ELR (cell line): ENCODE measurements at places on chromosomes 7 and 10.

- DNase-seq, result no peak
Measured at GRCh38 chr7:69776611-69777010, 178.3 kb downstream of the AUTS2 start.

GRCh38 chr7:72317341-72317740 is 94.8 kb downstream of the CALN1 start:
- no peak for DNase-seq

DNA sequence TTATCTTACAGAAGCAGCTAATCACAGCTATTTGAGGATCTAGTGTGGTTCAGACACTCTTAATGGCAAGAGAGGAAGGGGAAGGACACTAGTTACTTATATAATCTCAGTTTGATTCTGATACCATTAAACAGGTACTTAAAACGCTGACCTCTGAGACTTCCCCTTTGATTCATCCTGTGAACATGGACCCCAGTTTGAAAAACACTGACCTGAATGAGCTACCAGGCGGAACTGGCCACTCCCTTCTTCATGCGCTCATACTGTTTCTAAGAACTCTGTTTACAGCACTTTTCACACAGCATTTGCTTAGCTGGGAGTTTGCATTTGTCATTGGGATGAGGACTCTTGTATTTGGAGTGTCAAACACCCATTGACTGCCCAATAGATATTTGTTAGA is 45.7 kb downstream of the BEND7 start:
- no peak for DNase-seq

- DNase-seq, result no peak
Measured at GRCh38 chr7:80181411-80181810, 46.8 kb downstream of the GNAI1 start.

GRCh38 chr7:4209126-4209525 is 473.0 kb upstream of the FOXK1 start:
- DNase-seq, result no peak

GRCh38 chr10:55374060-55374459 is 573.0 kb upstream of the PCDH15 start:
- DNase-seq, result no peak

DNA sequence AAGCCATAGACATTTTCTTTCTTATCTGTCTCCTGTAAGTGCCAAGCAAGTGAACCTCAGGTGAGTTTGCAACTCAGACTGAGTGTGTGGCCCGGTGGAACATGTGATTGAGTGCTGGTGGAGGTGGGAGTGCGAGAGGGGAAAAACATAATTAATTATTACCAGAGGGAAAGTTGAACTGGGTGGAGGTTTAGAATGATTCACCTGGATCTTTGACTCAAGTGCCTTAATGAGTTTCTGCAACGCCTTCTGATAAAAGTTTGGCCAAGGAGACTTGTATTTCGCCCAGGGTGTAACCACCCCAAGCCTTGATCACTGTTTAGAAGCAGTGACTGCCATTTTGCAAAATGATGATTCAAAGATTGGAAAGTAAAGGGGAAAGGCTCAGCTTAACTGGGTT is 513.9 kb downstream of the GATA3 start:
- DNase-seq, result no peak

- peak; percentile 25 for DNase-seq
Measured at GRCh38 chr7:128361411-128362379, at the start of gene PRRT4. TSS of gene PRRT4 (minus strand) at chr7:128361690.

DNA sequence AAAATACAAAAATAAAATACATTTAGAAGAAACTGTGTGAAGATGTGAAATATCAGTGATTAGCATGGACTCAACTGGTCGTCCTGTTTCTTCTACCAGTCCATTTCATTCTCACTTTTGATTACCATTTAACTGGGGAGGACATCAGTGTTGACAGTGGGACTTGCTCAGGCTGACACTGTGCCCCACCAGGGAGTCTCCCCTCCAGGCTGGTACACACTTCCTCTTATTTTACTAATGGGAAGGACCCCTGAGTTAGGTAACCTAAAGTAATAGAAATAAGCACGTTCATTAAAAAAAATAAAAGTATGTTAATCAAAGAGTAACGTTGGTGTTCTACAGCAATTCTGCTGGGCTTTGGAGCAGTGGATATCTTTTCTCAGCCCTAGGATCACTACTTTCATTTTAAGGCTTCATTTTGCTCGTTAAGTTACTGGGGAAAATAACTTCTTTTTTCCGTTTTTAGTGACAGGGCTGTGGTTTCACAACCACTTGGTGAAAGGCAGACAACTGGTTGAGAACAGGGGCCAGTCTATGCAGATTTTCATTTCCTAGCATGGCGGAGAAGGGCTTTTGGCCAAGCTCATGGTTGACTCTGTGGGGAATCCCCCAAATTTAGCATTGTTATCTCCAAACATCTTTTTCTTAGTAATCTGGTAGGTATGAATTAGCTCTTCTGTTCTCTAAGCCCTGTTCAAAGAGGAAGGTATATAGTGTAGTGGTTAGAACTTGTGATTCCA is 2.1 kb downstream of the SNX10 start:
- DNase-seq, result no peak

DNA sequence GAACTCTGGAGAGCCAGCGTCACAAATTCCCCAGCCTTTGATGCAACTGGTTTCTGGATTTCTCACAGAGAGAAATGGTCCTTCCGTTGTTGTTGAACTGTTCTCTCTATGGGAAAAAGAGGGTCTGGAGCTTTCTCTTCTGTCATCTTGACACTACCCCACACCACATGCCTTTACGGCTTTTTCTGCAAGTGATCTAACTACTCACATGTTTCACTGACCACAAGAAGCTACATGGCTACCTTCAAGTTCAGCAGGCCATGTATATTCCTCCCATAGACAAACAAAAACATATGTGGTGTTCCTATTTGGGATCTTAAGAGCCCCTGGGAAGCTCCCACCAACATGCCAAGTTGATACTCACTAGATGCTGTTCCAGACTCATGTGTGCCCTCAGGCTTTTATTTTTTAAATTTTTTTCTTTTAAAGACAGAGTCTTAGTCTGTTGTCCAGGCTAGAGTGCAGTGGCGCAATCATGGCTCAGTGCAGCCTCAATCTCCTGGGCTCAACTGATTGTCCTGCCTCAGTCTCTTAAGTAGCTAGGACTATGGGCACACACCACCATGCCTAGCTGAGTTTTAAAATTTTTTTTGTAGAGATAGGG is 72.0 kb downstream of the RNF216 start:
- no peak for DNase-seq

DNA sequence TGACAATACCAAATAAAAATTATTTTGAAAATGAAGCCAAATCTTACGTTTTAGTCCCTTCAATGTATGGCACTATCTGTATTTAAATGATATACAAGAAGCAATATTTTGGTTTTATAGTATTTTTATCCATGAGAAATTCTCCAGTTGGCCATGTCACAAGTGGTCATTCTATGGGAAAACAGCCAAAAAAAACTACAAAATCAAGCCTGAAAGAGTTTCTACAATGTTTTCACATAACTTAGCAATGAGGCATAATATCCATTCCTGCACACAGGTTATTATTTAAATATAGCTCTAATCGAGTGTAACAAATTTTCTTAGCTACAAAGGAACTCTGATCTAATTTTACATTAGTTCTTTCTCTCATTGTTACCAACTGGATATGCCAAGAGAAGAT is 5.4 kb downstream of the RAB11FIP2 start:
- DNase-seq, result peak; percentile 63

DNA sequence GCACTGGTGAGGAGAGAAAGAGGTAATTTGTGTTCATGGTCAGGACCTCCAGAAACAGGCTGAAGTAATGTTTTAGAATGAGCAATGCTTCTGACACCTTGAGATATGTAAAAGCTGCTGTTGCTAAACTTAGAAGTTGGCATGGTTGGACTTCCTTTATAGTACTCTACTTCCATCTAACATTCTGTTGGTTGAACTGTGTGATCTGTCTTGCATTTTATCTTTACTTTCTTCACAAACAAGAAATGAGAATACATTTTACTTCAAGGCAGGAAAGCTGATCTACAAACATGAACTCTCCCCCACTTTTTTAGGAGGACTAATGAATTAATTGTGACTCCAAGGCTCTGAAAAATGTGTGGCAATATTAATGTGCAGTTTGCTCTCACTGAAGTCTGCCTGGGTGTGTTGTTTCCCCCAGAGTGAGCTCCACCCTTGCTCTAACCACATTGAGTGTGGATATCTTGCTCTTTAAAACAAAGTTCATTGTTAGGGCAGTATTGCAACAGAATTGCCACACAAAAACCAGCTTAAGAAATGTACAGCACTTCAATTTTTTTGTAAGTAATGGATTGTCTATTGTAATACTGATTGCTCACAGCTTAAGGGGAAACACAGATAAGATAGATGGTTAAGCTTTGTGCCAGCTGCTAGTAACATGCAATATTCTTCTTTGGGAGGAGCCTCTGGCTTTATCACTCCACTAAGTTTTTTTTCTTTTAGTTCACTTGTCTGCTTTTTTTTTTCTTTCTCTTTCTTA is 69.0 kb downstream of the ADD3 start:
- peak; percentile 58 for DNase-seq

DNA sequence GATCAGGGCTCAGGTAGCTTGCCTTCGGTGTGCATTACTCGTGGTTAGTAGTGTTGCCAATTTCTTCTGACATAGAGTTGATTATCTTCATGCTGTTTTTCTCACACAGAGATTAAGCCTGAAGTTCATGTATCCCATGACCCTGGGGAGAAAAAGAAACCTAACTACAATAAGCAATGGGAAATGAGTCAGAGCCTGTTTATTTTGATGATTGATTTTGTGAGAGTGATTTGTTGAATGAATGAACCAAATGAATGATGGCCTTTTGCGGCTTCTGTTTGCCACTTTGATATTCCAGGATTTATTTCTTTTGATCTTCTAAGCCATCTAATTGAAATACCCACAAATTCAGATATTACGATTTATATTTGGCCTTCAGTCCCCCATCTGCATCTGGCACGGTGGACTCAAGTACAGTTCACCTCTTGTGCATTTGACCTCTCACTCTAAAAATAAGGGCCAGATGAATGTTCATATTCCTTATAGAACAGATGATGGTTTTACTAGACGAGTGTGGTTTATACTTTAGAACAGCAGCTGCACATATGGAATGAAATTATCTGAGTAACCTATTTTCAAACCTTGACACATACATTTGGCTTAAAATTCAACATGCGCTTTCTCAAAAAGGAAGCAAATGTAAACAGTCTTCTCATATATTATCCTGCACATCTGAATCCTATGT is 110.7 kb downstream of the PLCE1 start:
- peak; percentile 71 for DNase-seq

DNA sequence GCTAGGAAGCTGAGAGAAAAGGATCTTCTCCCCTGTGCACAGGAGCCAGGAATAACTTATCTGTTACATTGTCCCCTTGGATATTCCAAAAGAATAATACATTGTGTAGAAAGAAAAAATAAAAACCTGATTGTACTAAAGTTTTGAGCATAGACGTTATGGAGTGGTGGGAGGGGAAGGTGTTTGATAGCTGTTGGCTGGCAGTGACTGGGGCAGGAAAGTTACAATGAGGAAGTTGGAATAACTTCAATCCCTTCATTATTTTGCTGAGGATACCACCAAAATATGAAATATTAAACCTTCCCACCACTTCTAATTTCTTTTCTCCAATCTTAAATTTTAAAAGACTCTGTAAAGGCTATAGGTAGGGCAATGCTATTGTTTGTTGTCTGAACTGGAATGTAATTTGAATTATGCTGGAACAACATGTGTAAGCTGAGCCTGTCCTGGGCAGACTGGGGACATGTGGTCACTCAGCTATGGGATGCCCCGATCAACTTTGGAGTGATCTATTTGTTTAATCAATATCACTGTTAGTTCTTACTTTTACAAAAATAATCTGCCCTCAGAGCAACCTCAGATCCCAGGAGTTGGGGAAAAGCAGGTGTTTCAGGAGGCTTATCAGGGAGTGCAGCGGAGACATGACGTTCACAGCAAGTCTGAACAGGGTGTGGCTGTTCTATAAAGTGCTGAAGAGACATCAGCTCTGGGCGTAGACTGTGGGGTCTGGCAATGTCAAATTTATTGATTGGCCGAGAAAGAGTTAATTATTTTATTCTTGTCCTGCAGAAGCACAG is 20.8 kb downstream of the CYP3A43 start:
- no peak for DNase-seq

GRCh38 chr7:5694912-5695726 is 86.3 kb downstream of the RNF216 start:
- peak; percentile 81 for DNase-seq
